ENCODE measurements at places on chromosomes 2 and 18.
A peak's percentile ranks its signal among the peaks of the same experiment; 100 is the strongest.

- DNase-seq: peak; percentile 48
Measured at GRCh38 chr2:101751875-101752619, 54.5 kb downstream of the MAP4K4 start.

DNA sequence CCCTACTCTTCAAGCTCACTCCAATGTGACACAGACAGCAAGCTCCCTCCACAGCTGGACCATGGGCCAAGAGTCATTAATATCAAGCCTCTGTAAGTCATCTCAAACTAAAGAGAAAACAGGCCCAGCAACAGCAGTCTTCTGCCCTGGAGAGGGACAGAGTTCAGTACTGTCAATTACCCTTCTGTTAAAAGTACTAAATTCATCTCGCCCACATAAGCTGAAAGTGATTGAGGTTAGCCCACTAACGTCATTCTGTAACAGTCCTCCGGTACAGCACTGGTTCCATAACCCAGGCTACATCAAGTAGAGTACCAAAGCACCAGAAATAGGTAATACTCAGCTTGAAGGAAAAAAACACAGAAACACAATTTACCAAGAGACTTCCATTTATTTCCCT is 25.9 kb downstream of the THADA start:
- no peak for DNase-seq

DNA sequence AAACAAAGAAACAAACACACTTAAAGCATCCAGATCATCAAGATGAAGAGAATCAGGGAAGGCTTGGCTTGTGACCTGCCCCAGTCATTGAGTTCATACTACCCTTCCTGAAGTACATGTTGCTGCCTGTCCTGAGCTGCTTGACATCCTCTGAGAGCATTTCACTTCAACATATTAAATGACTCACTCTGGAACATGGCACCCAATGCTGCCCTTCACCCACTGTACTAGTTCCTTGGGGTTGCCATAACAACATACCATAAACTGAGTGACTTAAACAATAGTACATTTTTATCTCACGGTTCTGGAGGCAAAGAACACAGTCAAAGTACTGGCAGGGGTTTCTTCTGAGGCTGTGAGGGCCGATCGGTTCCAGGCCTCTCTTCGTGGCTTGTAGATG is 371.3 kb downstream of the RNF144A start:
- DNase-seq: no peak

- no peak for DNase-seq
Measured at GRCh38 chr2:139354518-139354917, 574.3 kb upstream of the NXPH2 start.

DNA sequence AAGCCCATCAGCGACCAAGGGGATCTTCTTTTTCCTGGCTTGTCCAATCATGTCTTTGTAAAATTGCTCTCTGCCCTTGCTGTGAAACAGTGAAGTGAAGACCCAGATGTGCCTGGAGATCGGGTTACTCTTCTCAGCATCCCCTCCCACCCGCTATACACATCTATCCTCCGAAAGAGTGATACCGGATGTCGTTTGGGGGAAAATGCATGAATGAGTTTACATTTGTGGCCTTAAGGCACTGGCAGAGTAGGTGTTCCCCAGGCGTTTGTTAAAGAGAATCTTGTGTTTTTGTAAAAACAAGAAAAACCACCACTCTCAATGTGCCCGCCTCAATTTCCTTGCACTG is 528.3 kb downstream of the CMPK2 start:
- no peak for DNase-seq

DNA sequence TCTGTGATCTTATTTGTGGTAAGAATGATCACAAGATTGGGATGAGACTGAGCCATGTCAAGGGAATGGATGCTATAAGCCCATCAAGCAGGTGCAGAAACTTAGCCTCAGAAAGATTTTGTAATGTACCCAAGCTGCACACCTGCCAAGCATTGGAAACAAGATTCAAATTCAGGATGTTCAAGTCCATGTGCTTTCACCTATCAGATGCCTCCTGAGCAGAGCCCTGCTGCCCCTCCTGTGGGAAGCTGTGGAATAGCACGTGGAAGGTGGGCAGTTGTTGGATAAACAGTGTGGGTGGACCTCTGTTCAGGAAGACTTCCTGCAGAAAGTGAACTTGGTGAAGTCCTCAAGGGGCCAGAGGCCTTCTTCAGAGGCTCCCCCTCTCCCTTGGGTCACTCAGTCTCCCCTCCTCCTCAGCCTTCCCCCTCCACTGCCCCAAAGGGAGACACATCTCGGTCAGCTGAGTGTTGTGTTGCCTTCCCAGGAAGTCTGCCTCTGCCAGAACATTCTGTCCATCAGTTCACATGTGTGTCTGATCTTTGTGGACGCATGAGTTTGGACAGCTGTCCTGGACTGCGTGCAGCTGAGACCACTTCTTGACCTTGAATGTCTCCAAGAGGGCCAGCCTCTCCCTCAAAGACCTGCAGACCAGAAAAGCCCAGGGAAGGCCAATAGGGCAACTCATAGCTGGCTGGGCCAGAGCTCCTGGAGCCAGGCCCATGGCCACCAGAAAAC is 186.1 kb downstream of the INHBB start:
- no peak for DNase-seq

- DNase-seq: no peak
Measured at GRCh38 chr18:76507830-76508385, 12.9 kb upstream of the ZNF516 start.

- no peak for DNase-seq
Measured at GRCh38 chr18:449374-449773, 51.1 kb downstream of the COLEC12 start.

DNA sequence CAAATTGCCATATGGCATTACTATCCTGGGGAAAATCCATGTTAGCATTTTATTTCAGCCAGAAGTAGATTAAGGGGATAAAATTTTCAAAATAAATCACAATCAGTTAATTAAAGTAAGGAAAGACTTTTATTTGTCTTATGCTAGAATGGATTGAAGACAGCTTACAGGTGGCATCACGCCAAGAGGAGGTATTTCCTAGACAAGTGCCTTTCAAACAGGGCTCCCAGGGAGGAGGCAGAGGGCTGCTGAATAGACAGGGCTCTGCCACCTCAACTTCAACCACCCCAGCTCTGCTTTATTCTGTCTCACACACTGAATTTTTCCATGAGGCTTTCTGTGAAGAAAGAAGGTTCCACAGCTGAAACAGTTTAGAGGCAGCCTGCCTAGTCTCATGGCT is 12.2 kb downstream of the CCDC68 start:
- DNase-seq: no peak

GRCh38 chr2:175872721-175873120 is 129.3 kb downstream of the LNPK start:
- DNase-seq: no peak

GRCh38 chr2:182887093-182887492 is 20.7 kb upstream of the FRZB start:
- no peak for DNase-seq

DNA sequence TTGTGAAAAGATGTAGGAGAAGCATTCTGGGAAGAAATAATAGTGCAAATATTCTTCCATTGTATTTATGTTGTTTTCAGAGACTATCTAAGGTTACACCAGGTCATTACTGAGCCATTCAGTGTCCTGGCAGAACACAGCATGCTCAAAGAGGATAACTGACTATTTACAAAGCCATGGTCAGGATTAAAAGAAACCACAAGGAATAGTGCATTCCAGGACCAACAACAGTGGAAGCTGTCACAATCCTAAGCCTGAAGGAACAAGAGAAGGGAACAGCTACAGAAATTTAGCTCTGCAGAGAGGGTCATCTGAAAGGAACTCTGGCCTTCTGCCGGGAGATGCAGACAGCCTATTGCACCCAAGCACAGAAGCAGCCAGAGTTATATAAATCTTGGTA is 116.7 kb downstream of the DSC3 start:
- DNase-seq: no peak

DNA sequence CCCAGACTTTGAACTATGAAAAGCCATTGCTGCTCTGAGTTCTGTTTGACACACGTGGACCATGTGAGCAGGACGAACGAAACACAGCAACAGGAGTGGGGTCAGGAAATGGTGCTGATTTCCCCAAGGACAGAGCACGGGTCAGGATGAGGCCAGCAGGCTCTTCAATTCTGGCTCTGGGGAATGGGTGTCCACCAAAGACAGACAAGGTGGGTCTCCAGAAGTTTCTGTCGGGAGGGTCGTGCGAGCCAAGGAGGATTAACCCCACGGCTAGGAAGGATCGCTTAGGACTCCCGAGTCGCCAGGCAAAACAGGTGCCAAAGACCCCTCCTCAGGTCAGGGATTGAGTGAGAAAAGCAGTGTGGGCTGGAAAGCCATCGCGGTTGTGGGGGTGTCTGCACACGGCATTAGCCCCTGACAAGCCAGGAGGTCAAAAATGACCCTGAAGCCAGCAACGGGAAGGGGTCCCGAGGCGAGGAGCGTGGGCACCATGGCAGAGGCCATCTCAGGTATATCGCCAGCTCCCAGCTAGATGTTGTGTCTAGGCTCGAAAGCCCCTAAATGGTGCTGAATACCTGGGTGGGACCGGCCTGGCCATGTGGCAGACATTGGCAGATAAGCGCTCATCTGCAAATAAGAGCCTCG is 213.9 kb upstream of the SALL3 start:
- DNase-seq: no peak

GRCh38 chr2:237663517-237664110 is 36.2 kb downstream of the LRRFIP1 start:
- no peak for DNase-seq

DNA sequence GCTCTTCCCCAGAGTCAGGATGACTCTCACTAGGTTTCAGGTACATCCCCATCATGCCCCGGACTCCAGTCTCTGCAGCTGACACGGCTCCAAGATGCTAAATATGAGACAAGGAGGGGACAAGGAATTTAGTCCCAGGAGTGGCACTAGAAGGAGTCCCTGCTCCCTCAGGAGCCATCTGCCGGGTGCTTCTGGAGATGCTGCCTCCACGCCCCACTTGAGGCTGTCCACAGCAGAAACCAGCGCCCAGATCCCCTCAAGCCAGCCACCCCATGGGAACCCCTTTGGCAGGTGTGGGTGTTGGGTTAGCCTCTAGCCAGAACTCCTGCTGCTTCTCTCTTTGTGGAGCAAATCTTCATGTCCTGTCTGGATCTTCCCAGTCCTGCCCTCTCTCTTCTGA is 40.3 kb downstream of the BCL11A start:
- no peak for DNase-seq

DNA sequence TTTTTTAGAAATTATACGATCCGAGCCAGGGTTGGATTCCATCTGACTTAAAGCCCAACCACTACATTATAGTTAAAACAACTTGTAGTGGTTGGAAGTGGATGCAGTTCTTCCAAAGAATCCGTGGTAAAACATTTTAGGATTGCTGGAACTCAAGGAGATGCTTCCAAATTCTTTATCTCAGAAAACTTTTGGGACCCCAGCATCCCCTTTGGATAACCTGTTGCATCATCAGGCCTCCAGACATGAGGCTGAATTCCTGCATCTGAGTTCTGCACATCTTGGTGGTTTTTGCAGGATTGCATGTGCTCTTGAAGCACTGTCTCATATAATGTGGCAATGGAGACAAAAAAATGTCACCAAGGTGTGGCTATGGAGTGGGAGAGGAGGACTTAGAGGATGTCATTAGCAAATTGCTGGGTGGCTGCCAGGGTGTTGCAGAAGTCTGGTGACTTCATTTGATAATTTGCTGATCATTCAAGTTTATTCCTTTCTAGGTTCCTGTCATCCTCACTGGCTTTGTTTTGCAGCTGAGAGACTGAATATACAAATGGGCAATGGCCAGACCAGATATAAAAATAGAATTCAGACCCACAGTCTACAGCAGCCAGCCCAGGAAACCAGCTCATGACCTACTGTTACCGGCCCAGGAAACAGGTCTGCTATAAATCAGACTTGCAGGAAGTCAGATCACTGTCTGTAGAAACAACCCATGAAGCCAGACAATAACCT is 207.7 kb downstream of the BCL2 start:
- no peak for DNase-seq

- no peak for DNase-seq
Measured at GRCh38 chr2:96916646-96917543, 47.0 kb upstream of the SEMA4C start.

GRCh38 chr2:33034784-33035183 is 88.0 kb downstream of the LTBP1 start:
- peak; percentile 26 for DNase-seq

DNA sequence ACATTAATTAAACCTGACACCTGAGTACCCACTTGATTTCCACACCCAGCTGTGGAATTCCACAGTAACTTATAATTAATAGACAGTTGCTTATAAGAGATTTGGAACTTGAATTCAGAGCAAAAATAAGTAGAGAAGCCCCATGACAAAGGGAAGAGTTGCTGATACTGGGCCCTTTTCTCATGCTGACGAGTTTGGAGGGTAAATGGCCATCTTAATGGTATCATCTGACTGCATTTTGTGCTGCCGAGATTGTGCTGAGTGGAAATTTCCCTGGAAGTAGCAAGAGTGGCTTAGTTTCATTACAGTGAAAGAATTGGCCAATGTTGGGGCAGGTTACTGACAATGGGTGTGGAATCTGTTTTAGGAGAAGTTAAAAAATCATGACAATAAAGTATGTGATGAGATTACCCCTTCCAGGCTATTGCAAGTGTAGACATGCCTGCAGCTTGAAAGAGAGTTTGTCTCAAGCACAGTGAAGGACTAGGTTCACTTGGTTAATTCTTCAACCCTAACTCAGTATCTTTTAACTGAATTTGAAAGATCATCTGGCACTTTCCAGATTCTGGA is 49.9 kb downstream of the VSNL1 start:
- no peak for DNase-seq

DNA sequence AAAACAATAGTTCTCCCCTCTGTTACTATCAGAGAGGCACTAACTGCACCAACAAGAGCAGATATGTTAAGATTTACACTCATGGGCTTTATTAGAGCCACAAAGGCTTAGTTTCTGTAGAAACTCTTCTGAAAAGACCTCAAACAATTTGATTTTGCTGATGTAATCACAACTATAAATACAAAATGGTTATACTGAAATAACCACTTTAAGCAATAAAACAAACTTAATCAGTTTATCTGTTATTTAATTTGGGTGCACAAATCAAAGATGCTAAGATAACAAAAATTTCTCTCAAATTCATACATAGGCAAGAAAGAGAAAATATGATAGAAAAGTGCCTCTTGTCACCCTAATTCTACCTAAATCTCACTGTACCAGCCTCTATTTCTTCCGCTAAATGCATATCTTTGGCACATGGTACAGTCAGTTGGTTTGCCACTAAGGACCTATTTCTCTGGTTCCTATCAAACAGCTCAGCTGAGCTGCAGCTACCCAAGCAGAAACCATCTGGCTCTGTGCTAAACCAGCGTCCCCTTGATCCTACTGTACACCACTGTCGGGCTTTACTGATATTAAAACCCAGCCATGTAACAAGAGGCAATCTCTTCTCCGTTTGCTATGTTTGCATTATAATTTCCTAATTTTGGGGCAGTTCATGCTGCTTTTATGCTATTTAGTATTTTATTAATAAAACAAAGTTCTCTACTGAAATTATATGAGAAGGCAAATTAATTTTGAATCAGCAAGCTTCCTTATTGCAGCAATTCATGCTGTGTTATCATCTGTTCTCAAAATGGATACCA is 60.1 kb downstream of the CWC22 start:
- no peak for DNase-seq

GRCh38 chr2:29632018-29632417 is 289.4 kb downstream of the ALK start:
- DNase-seq: no peak

- DNase-seq: no peak
Measured at GRCh38 chr18:41923446-41923845, 31.6 kb upstream of the PIK3C3 start.

Data from midbrain (tissue), 1 donor.